ENCODE measurements at places on chromosomes 3 and 15. TPM values are rescaled to one million over a fixed set of nuclear protein-coding genes. Genes with fewer than 3 reads are reported as not detected.

RPL39L gene
- 47.7 TPM for total RNA-seq

ARGFX gene
- not detected for total RNA-seq

MME gene
- 0.12 TPM for total RNA-seq

IL12A gene
- total RNA-seq, result 1.4 TPM

TFRC gene
- 79.8 TPM for total RNA-seq

KBTBD8 gene
- total RNA-seq, result 0.44 TPM

POLG gene
- 55.5 TPM for total RNA-seq

Measured in A549 treated with AZD2906 at 1 μM for 4 hours (cell line).